Activated CD4-positive, alpha-beta T cell treated with anti-CD3 and anti-CD28 coated beads, Interleukin-2, amount 10 ng/mL, durations not matched to agents 7 days and 5 days (primary cell): ENCODE measurements at places on chromosomes 3 and 15. TPM values are rescaled to one million over a fixed set of nuclear protein-coding genes. Genes with fewer than 3 reads are reported as not detected.

Gene SNX4
- 33.8 TPM for total RNA-seq

Gene PSTPIP1
- total RNA-seq: 176 TPM

Gene A4GNT
- total RNA-seq: not detected

Gene PROS1
- 0.20 TPM for total RNA-seq

Gene FOXL2
- total RNA-seq: not detected

Gene CCRL2
- 5.8 TPM for total RNA-seq

Gene HTR3E
- total RNA-seq: not detected

Gene PLOD2
- not detected for total RNA-seq

DNA sequence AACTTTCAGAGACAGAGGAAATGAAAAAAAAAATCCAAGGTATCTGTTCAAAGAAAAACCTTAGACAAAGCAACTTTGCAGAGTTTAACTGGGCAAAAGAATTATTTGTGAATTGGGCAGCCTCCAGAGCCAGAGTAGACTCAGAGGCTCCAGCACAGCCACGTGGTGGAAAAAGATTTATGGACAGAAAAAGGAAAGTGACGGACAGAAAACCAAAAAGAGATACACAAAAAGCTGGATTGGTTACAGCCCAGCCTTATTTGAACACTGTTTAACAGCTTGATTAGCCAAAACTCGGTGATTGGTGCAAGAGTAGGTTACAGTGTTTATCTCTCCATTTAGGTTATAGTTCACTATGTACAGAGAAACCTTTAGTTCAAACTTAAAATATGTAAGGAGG, 23.7 kb upstream of the GPD1L start:
- no peak for DNase-seq

DNA sequence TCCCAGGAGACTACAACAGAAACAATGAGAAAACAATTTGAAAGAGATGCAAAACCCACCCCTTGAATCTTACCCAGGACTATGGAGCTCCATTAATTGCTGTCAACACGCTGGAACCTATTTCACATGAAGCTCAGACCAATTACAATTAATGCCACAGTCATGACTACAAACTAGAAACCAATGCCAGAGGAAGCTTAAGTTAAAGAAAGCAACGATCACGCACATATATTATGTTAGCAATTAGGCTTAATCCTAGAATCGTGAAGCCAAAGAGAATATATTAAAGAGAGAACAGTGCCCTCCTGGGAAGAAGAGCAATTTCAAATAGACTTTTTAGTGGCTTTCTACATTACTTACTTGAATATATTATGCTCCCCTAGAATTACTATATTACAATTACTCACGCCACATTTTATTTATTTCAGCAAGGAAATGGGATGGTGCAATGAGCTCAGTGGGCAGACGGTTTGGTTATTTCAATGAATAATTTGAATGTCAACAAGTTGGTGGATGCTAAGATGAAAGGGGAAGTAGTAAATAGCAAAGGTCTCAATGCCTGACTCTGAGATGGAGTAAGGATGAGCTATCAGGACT, 125.5 kb downstream of the GREM1 start:
- no peak for DNase-seq

DNA sequence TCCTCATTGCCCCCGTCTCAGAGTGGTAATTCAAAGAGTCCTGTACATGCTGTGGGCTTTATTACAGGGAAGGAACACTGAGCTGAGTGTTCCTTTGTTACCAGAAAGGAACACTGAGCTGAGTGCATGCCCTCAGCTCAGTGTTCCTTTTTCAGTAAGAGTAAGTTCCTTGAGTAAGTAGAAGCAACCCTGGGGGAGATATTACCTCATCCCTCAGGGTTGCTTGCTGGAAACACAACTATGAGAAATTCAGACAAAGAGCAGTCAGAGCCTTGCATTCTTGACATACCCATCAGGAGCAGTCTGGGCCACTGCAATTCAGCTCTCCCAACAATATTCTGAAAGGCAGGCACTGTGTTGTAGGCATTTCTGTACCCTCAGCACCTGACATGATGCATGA, 17.0 kb downstream of the CHRM5 start:
- no peak for DNase-seq

- no peak for DNase-seq
These were observed 146.1 kb upstream of the SLC24A5 start for GRCh38 chr15:47974724-47975123.

DNA sequence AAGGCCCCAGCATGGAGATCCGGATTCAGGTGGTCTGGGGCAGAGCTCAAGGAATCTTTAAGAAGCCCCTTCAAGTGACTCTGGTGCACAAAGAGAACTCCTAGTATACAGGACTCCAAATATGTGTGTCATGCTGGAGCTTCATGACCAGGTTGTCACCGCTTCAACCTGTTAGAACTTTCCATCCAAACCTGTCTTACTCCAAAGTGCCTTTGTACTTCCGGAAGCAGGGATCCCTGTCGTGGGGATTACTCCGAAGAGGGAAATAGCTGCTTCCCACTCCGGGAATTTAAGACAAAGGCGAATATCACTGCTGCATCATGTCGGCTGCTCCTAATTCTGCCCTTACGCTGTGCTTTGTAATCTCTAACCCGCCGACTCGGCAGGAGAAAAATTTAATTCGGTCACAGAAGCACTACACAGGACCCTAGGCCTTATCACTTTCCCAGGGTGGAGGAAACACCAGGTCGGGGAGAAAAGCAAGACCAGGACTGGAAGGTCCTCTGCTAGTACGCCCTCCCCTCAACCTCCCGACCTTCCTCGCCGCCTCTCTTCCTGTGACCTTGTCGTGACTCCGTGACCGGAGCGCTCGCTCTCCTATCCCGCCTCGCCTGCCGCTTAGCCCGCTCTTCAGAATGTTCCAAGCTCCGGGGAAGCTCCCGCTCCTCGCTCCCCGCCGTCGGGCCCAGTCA, 730 bp downstream of the HIGD1A start:
- DNase-seq: peak; percentile 41

- DNase-seq: no peak
These were observed 35.8 kb upstream of the THRB start for GRCh38 chr3:24530471-24530870.

- DNase-seq: no peak
These were observed 204.9 kb upstream of the MDFIC2 start for GRCh38 chr3:70517124-70517890.

GRCh38 chr3:124701687-124702086, 28.6 kb upstream of the UMPS start:
- DNase-seq: no peak

GRCh38 chr3:112401617-112402016, 68.7 kb downstream of the CD200 start:
- no peak for DNase-seq

- no peak for DNase-seq
These were observed 493.1 kb downstream of the FHIT start for GRCh38 chr3:60758171-60758570.

GRCh38 chr15:70795311-70795665, 31.9 kb upstream of the UACA start:
- no peak for DNase-seq

GRCh38 chr15:89967881-89968280, 33.2 kb upstream of the ZNF710 start:
- DNase-seq: no peak

DNA sequence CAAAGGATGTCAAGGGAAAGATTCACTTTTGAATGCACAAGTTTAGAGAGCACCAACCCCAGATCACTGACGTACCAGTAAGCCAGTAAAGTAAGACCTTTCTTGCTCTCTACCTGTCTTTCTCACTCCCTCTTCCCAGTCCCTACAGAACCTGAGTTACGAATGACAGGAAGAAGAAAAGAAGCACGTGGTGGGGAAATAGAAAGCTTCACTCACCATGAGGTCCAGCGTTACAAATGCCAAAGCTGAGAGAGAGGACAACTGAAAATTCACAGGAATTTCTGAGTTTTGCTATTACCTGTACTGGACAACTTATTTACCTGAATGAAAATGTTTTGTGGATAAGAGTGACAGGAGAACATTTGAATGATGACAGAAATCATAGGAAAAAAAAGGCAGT, 133.2 kb upstream of the GBE1 start:
- no peak for DNase-seq

DNA sequence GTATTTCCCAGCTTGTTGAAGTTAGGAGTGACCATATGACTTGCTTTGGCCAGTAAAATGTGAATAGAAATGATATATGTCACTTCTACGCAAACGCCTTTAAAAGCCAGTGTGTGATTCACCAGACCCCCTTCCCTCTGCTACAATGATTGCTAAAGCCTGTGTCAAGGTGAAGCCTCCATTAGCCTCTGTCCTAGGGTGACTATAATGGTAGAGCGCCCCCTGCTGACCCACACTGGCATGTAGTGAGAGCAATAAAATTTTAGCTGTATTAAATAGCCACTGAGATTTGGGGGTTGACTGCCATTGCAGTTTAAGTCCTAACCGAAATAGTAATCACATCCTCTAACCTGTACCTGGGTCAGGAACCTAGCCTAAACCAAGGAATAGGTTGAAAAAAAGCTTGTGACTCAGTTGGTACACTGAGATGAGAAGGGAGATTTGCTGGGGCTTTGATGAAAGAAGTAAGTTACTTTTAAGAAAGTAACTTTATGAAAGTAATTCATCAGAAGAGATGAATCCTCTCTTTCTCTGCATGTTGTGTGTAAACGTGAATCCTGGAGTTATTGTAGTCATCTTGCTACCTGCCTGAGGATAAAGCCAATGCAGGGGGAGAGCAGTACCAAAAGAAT, 52.6 kb downstream of the GTF2E1 start:
- peak; percentile 87 for DNase-seq

- no peak for DNase-seq
These were observed 119.3 kb upstream of the DAZL start for GRCh38 chr3:16724487-16724886.

- no peak for DNase-seq
These were observed 100.7 kb downstream of the ARPP21 start for GRCh38 chr3:35739964-35740527.

GRCh38 chr15:39969002-39969394, 35.1 kb downstream of the EIF2AK4 start:
- no peak for DNase-seq

- no peak for DNase-seq
These were observed 46.8 kb upstream of the PCSK6 start for GRCh38 chr15:101536166-101536874.

- DNase-seq: no peak
These were observed 751.9 kb downstream of the ROBO1 start for GRCh38 chr3:79015854-79016253.

DNA sequence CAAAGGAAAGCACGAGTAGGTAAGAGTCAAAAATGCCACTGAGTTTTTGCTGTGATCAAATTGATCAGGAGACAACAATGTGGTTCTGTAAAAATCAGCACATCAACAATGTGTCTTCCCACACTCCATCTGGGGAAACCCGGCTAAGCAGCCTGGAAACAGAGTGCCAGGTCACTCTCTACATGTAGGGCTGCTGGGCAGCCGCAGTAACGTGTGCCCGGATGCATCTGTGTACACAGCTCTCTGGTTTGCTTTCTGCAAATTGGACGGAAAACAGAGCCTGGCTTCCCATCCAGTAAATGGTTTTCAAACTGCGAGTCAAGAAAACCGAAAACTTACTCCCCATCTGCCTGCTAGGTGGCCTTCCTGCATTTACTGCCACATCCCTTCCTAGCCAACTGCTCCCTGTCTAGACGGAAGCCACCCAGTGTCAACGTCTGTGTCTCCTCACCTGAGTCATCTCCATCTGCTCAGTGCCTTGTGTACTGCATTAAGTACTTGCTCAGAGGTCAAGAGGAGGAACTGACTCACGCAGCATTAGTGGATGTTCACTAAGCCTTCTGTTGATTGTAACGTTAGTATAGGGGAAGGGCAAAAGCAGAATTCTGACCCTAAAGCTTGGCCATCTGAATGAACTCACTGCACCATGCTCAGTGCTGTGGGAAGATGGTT, 124.1 kb downstream of the TJP1 start:
- no peak for DNase-seq

DNA sequence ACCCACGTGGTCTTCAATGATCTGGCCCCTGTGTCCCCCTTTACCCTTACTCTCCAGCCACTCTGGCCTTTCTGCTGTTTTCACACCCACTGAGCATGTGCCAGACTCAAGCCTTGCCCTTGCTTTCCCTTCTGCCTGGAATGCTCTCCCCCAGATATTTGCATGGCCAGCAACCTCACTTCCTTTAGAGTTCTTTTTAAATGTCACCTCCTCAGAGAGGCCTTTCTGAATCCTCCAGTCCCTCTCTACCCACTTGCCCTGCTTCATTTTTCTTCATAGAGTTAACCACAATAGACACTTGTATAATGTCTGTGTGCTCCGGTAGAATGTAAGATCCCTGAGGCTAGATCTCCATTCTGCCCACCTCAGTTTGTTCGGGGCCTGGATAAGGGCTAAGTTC, 39.4 kb upstream of the TIPARP start:
- DNase-seq: no peak

DNA sequence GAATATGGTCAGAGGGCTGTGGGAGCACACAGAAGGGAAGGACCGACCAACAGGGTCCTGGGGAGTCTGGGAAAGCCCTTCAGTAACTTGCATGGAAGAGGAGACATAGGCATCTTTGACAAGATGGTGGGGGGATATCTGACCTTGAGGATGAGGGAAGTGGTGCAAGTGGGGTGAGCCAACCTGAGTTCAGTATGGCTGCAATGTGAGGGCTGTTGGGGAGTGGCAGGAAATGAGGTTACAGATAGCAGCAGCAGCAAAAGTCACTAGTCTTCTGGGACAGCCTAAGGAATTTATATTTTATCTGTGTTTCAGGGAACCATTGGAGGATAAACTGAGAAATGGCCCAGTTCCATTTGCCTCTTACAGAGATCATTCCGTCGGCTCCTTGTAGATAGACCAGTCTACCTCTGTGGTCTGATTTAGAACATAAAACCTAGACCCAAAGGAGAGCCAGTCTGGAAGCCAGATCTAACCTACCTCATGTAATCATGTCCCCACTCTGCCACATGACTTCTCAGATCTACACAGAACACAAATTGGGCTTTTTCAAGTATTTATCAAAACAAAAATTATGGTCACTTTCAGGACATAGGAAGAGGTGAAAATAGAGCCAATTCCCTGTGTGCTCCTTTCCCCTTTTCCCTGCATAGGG, 75.6 kb downstream of the ST6GAL1 start:
- peak; percentile 41 for DNase-seq

DNA sequence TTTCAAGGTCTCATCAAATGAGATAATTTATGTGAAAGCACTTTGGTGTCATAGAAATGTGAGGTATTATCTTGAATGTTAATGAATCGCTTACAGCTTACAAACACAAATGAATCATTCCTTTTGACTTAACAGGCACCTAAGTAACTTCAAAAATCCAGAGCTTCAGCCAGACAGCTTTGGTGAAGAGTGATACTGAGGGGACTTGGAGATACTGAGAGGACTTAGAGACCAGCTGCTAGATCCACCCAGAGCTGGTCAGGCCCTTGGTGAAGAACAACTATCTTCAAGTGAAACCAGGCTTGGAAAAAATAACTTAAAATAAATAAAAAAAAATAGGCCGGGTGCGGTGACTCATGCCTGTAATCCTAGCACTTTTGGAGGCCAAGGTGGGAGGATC, 16.2 kb upstream of the ZFYVE19 start:
- no peak for DNase-seq
